ENCODE measurements at places on chromosomes 11 and 22. TPM values are rescaled to one million over a fixed set of nuclear protein-coding genes. Genes with fewer than 3 reads are reported as not detected.

DNA sequence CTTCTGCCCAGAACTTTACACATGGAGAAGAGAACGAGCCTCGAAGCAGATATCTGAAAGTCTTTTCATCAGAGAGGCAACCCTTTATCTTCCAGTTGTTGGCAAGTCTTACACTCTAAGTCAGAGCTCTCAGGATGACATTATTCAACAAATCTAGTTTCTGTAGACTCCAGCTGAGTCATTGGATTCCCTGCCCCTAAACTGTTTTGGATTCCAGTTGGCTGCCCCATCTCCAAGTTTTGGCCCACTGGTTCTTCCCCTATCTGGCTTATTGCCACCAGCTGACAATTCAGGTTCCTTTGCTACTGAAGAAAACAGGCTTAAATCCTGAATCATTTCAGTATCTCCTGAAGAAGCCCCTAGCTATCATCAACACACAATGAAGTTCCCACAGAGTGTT, 14.2 kb downstream of the SAAL1 start:
- DNase-seq = no peak

The YPEL1 gene
- 0.21 TPM for total RNA-seq

The OR2AT4 gene
- total RNA-seq = not detected

DNA sequence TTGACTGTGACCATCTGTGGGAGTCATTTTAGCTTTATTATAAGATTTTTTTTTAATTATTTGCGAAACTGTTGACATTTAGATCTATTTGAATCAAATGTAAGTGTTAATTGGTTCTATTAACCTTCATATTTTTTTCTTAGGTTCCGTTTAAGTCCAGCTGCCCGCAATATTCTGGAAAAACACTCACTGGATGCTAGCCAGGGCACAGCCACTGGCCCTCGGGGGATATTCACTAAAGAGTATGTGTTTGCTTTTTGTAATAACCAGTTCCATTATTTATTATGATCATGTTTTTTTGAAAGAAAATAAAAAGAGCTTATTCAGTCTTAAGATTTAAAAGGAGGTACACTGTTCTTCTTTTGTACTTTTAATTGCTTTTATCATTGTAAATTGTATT, 43.9 kb downstream of the PDHX start:
- no peak for DNase-seq

DNA sequence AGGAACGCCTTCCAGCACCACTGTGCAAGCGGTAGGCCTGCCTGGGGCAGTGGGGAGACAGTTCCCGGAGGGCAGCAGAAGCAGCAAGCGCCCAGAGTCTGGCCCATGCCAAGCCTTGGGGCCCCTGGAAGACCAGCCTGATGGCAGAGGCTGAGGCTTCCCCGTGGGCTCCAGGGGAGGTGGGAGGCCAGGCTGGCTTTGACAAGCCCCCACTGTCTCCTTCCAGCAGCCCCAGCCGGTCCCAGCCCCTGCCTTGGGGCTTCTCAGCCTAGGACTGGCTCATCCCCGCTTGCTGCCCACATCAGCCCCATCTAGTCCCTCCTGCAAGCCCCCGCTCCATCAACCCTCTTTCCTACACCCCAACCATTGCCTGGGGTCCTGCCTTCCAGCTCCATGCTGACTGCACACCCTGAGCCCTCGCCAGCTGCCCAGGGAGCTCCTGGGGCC, 46.7 kb downstream of the IGF2 start:
- no peak for DNase-seq

DNA sequence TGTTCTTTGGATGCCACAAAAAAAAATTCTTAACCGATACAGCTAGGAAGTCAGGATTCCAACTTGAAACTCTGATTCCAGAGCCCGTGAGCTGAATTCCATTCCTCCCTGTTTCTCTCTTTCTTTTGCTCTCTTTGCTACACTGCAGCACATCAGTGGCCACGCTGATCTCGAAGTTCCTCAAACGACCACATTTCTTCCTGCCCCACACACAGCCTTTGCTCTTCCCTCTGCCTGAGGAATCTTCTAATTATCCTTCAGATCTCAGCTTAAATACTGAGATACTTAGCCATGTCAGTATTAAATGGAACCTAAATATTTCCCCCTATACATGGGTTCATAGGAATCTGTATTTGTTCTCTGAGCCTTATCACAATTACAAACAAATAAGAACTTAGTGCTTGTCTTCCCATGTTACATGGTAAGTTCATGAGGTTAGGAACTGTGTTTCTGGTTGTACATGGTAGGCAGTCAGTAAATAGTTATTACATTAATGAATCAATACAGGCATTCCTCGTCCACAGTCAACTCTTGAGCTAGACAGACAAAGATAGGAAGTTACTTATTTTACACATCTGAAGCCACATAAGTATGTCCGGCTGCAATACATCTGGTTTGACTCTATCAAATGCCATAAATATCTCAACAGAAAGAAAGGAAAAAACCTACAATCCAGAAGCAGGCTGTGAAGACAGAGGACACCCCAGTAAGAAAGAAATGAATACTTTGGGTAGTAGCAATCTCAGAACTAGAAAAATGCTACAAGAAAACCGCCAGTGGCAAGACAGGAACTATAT, 86.6 kb downstream of the MAML2 start:
- no peak for DNase-seq

The KRTAP5-1 gene
- total RNA-seq = not detected

DNA sequence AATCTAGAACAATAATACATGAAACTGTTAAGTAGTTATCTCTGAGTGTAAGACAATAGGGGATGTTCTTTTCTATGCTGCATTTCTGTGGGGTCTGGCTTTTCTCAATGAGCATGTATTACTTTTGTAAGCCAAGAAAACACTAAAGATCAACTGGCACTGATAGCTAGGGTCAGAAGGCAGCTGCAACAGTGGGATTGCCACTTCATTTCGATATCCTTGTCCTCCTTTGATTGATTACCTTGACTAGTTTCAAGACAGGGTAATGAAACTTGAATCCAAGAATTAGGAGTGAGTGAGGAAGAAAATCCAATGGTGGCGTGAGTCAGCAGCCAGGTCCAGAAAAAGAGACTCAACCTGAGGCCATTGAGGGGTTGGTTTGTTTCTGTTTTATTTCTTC, 46.5 kb downstream of the FEZ1 start:
- no peak for DNase-seq

GRCh38 chr11:86511086-86511551, 136.4 kb downstream of the CCDC81 start:
- DNase-seq = no peak

GRCh38 chr22:20748731-20749428, 25.0 kb upstream of the SERPIND1 start:
- DNase-seq = no peak

The EMID1 gene
- 0.82 TPM for total RNA-seq

GRCh38 chr22:44676441-44677352, 25.3 kb upstream of the PRR5 start:
- DNase-seq = peak; percentile 89

DNA sequence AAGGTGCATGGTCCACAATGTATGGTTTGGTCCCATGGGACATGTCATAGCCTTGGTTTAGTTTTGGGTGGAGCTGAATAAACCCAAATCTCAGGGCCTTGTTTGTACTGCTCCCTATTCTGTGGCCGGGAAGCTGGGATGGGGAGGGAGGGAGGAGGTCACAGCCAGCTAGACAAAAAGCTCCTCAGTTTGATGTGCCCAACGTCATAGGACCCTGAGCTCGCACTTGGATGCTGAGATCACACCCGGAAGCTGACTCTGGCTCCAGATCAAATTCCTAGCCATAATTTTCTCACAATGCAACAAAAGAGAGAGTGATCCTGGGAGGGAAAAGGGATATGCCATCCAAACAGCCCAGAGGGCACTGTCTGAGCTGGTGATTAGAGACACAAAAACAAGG, 1.5 kb downstream of the HSPB2 start:
- DNase-seq = peak; percentile 46

GRCh38 chr11:119832202-119832935, 103.4 kb upstream of the NECTIN1 start:
- peak; percentile 11 for DNase-seq

The MISFA gene
- 4.8 TPM for total RNA-seq

The RAG1 gene
- 0.14 TPM for total RNA-seq

The PGAP2 gene
- total RNA-seq = 21.5 TPM

The PKNOX2 gene
- total RNA-seq = not detected

DNA sequence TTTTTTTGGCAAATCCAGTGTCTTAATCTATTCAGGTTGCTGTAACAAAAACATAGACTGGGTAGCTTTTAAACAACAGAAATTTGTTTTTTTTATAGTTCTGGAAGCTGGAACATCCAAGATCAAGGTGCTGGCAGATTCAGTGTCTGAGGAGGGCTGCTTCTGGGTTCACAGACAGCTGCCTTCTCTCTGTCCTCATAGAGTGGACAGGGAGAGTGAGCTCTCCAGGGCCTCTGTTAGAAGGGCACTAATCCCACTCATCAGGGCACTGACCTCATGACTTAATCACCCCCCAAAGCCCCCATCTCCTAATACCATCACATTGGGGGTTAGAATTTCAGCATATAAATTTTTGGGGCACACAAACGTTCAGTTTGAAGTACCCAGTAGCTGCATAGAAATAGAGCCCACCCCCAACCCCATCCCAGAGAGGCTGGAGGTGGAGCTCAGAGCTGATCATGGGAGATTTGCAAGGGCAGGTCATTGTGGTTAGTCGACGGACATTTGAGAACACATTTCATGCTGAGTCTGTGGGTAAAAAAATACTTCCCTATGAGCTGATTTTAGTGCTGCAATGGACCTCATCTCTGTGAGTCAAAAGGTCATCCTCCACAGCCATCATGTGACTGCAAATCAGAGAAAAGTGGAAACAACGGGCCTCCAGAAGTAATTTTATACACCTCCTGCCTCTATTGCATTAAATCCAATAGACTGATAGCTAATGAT, 203.1 kb upstream of the CADM1 start:
- DNase-seq = no peak

The FRMD8 gene
- total RNA-seq = 20.6 TPM

DNA sequence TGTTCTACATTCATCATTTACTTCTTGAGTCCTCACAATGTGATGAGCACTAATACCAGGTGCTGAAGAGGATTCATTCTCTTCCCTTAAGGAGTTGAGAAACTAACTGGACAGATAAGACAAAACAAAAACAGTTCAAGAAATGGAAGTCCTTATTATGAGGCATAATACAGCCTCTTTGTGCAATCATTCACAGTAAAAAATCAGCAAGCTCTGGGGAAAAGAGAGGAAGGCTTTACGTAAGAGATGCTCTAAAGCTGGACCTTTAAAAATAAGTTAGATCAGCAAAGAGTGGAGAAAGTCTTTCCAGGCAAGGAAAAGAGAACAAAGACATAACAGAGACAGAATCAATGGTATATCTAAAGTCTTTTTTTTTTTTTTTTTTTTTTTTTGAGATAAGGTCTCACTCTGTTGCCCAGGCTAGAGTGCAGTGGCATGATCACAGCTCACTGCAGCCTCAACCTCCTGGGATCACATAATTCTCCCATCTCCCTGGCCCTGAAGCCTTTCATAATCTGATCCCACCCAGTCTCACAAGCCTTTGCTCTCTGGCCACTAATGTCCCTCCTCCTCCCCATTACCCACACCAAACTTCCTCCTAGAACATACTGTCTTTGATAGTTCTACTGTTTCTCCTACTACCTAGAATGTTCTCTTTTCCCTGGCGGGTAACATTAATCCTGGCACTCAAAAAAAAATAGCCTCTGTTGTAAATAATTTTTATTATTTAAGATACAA, 40.9 kb downstream of the MRTFA start:
- DNase-seq = no peak

Data from HepG2 (cell line).